ENCODE measurements at places on chromosomes 3 and 15.

DNA sequence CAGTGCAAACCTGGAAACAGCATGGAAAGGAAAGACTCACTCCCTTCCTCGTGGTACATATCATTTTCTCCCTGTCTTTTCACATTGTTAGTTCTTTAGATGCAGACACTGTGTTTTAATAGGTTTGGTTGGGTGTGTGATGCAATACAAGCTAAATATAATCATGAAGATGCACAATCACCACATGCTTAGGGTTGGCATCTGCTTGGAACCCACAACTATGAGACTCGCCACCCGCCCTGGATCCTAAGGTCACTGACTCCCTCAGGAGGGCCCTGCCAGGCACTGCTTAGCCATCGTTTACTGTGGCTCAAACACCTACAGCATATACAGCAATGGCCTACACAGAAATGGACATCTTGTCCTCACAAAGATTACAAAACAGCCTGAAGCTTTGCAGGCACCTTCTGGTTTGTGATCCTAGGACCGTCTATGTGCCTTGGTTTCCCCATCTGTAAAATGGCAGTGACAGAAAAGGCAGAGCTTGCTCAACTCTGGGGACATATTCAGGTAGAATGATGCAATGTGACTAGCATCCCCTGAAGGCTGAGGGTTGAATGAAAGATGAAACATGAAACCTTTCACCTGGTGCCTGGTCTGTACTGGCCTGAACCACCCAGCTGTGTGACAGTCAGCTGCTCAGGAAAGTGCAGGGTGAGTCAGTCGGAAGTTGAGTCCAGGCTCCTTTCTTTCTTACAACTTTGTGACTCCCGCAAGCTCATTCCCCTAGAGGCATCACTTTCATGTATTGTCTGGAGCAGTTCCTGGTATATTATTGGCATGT lies 123.6 kb upstream of the PFN2 start:
- DNase-seq, result no peak

GRCh38 chr3:174220775-174221554 lies 638.2 kb upstream of the NAALADL2 start:
- no peak for DNase-seq

DNA sequence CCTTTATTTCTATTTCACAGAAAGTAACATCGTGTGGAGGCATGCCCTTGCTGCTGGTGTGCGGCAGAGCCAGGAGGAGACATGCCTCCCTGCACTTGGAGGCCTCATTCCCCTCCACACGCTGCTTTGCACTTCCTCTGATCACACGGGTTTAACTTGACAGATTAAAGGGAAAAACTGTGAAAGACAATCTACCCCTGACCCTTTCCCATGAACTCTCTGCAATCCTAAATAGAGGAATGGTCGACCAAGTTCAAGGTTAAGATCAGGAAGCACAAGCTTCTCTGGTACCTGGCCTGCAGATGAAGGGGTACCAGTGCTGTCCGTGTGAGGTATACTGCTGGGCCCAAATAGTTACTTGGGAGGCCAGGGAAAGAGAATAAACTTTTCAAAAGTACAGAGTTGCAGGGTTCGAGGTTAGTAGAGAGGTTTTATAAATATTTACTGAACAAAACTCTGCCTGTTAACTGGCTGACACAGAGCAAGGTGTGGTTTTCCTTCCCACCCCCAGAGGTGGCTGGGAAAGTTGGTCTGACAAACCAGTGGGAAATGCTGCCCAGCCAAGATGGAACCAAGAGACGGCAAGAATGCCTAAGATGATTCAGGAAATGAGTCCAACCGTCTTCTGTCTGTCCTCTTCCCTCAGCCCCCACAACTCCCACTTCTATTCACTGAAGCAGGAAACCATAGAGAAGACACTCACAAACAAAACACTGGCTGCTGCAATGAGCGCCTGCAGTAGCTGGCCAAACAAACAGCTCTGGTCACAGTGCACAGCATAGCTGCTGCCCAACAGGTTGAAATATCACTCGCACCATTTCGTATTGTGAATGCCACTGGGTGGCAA lies 79.6 kb downstream of the IGF2BP2 start:
- DNase-seq, result no peak

GRCh38 chr3:157237886-157238285 lies 77.9 kb upstream of the CCNL1 start:
- no peak for DNase-seq

DNA sequence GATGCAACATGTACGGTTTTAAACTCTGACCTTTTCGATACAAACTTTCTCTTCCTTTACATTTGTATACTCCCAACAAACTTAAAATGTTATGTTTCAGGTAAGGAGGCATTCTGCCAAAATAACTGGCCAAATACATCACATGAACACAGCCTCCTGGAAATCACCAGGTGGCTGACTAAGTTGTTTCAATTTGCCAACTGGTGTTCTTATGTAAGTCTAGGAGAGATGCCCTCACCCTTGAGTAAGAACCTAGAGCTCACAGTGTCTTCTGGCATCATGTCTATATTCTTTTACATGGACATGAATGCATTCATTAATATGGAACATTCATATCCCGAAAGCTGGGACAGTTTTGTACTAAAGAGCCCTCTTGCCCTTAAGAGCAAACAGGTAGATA lies 341.1 kb upstream of the NR2F2 start:
- DNase-seq, result no peak

GRCh38 chr3:13372656-13373055 lies 47.5 kb downstream of the NUP210 start:
- no peak for DNase-seq

DNA sequence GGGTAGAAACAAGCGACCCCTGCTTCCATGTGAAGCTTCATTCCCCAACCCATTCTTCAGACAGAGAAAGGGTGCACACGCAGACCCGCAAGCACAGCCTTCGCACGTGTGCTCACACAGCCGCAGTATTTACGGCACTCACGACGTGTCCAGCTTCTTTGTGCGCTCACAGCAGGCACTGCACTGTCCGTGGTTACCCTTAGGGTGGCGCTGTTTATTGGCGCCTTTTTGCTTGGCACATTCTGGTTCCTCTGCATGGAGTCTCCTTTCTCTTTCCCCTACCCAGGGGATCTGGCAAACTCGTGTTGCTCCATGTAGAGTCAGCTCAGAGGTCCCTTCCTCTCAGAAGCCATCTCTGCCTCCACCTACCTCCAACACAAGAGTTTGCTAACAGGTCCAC lies 115.1 kb downstream of the SLCO3A1 start:
- DNase-seq, result no peak

GRCh38 chr3:101811875-101812274 lies 32.9 kb downstream of the NXPE3 start:
- DNase-seq, result no peak

DNA sequence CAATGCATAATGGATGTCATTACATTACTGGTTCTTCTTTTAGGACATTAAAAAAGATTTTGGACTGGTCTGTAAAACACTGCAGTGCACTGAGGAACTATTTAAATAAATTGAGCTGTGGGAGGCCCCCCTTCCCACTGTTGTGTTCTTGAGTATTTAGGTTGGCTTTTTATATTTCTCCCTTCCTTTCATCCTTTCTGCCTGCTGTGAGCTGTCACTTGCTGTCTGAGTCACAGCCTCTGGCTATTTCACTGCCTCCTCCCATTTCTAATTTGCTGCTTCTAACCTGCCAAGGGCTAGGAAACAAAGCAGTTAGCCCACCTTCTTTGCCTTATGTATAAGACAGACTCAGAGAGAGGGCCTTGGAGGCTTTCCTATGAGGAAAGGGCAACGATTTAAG lies 89.0 kb upstream of the FNDC3B start:
- no peak for DNase-seq

DNA sequence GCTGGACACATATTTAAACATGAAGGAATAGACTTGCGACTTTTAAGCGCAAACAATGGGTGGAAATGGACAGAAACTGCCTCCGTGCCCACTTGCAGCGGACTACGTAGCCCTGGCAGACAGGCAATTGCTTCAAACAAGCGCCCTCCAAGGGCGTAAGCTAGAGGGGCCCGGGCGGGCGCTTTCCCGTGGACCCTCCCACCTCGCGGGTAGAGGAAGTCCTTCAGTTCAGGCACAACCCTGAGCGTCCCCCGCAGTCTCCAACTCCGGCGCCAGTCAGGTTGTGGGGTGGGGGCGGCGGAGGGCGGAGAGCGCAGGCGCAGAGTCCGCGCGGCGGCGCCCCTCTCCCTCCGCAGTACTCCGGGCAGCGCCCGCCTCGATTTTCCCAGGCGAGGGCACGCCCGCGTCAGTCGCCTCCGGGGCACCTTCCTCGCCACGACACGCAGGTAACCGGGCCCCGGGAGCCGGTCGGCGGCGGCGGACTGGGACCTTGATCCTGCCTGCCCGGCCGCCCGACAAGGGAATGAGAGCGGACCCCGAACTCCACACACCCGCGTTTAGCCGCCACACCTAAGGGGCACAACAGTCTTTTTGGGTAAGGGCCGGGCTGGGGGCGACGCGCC lies at the start of gene SLC35G2:
Gene SLC35G2, plus strand, starts transcription at position 358 of the 623 bp plus-strand sequence. CDS start 35,335 bp downstream, outside the sequence.
- DNase-seq, result peak; percentile 77

DNA sequence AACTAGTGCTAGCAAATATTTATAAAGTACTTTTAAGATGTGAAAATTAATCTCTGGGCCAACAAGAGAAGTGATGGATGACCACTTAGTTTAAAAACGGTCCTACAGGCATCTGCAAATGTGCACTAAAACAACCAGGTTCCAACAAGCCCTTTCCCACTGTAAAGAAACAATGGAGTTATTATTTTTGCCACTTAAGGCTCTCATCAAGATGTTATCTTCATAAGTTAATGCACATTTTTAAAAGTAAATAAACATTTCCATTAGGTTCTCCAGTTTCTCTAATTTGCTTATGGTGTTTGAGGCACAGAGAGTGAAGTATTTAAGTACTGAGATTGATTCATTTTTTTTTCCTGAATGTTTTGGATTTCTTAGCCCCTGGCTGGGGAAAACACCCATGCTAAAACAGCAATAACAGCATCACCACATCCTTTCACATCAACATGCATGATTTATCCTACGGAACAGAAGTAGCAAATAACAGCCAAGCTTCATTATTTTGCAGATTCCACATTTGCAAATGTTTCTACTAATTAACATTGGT lies 20.8 kb downstream of the ABI3BP start:
- no peak for DNase-seq

DNA sequence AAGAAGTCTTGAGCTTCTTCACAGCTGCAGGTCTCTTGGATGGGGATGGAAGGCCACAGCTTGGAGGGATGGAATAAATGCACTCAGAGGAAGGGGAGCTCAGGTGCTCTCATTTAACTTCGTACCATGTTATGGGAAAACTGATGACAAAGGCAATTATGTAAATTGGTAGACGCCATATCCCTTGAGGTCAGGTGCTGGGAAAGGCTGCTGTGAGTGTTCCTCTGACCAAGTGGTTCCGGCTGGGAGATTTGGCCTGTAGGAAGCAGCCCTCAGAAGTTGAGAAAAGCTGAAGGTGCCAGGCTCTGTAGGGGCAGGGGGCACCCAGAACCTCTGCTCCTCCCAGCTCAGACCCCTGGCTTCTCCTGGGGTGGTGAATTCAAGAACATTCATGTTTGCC lies 47.1 kb downstream of the FAH start:
- DNase-seq, result no peak

DNA sequence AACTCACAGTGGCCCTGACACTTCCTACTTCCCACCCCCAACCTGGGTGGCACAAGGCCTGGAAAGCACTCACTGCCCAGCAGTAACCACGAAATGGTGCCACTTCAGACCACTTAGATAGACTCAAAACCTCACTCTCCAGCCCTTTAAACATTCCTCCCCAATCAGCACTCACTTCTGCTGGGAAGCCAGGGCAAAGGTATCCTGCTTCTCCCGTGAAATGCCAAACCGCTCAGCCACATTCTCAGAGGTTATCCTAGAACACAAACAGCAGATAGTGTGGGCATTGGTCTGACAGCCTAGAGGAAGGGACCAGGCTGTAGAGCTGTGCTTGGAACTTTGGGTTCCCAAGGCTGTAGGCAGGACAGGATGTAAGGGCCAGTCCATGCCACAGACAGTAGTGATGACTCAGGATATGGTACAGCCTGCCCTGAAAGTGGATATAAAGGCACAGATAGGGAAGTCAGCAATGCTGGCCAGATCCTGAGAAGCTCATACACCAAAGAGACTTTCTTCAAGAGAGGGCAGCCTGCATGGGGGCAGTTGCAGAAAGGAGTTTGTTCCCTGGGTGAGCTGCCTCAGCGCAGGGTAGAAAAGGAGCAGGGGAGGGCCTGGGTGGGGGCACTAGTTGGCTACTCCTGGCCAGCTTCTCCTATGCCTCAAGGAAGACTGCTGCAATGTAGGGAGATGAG lies 9.2 kb downstream of the ACAA1 start:
- DNase-seq, result no peak

DNA sequence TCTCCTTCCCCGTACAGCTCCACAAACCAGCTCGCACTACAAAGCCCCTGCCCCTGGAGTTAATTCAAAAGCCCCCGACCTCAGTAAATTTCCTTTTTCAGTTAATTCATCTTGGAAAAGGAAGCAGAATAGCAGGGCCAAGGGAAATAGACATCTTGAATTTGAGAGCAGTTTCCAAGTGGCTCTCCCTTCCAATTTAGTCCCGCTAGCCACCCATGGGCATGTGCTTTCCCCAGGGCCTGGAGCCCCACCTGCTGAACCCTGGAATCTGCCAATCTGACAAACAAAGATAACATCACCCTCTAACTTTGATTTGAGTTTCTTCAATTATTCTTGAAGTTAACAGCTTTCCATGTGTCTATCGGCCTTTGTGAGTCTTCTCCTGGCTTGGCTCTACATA lies 31.7 kb downstream of the PRR20G start:
- no peak for DNase-seq

- no peak for DNase-seq
These were observed 148.0 kb downstream of the MEGF11 start for GRCh38 chr15:66105286-66106265.

- DNase-seq, result no peak
These were observed 565 bp upstream of the ZNF621 start for GRCh38 chr3:40524222-40524567.

- DNase-seq, result no peak
These were observed 23.0 kb upstream of the DNAJC13 start for GRCh38 chr3:132394320-132394719.

GRCh38 chr15:98767692-98768091 lies 119.4 kb downstream of the IGF1R start:
- DNase-seq, result no peak

DNA sequence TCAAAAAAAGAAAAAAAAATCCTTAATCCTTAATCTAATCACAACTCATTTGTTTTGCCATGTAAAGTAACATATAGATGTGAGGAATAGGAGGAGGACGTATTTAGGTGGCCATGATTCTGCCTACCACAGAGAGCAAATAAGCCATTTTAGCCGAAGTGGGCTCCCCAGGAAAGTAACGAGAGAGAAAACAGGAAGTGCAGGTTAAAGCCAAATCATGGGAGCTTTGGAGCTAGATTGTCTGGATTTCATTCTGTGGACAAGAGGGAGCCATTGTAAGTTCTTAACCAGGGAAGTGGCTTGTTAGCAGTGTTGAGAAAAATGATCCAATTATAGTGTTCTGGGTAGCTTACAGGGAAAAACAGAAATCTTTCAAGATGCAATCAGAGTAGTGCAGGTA lies 9.4 kb downstream of the TMOD2 start:
- no peak for DNase-seq

DNA sequence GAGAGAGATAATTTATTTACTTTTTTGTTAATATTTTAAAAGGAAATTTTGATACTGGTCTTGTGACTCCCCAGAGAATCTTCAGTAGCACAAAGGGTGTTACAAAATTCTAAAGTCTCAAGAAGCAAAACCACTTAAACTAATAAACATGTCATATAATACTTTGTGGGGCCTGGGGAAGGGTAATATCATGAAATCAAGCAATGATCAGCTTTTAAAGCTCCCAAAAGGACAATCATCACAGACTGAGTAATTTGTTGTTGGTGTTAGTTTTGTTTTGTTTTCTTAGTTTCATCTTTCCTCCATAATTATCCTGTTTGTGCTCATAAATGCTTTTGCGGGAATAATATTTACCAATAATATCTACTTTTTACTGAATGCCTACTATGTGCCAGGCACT lies 55.0 kb downstream of the TMEM212 start:
- no peak for DNase-seq

- DNase-seq, result no peak
These were observed 14.8 kb downstream of the DOCK3 start for GRCh38 chr3:50689558-50689957.
